WTC11 (cell line): ENCODE measurements at places on chromosomes 16 and 17.

DNA sequence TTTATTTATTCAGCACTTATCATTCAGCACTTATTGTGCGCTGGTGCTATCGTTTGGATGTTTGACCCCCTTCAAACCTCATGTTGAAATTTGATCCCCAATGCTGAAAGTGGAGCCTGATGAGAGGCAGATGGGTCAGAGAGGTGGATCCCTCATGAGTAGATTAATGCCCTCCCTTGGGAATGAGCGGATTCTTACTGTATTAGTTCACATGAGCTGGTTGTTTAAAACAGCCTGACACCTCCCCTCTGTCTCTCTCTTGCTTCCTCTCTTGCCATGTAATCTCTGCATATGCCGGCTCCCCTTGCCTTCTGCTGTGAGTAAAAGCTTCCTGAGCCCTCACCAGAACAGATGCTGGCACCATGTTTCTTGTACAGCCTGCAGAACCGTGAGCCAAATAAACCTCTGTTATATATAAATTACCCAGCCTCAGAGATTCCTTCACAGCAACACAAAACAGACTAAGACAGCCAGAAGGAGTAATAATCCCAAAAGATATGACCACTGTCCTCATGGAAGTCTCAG, 111.1 kb downstream of the CACNG3 start:
- DNase-seq: no peak

DNA sequence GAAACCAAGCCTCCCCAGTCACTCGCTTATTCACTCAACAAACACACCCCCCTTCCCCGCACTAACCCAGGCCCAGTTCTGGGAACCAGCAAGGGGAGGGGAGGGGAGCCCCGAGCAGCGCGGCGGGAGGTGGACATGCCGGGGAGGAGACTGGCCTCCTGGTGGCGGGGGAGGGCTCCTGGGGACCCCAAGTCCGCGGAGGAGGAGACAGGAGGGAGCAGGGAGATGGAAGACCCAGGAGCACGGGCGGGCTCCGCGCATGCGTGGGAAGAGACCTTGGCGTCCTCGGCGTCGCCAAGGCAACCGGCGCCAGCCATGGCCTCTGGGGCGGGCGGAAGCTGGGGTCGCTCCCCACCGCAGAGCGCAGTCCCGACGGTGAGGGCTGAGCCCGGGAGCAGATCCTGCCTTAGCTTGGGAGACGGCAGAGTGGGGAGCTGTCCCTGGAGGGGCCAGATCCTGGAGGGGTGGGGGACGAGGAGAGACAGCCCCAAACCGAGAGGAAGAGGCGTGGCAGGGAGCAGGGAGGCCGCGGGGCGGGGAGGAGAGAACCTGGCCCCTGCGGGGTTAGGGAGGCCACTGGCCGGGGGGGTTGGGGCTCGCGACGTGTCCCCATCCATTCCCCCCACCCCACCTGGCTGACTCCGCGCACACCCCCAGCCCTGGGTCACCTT, at the start of gene PRR29:
TSS of gene PRR29 (plus strand) at position 302 of the 671 bp plus-strand sequence. CDS start at position 316, 14 bp downstream.
- peak; percentile 82 for DNase-seq

GRCh38 chr17:1486802-1487695, 5.4 kb downstream of the MYO1C start:
- peak; percentile 64 for DNase-seq

DNA sequence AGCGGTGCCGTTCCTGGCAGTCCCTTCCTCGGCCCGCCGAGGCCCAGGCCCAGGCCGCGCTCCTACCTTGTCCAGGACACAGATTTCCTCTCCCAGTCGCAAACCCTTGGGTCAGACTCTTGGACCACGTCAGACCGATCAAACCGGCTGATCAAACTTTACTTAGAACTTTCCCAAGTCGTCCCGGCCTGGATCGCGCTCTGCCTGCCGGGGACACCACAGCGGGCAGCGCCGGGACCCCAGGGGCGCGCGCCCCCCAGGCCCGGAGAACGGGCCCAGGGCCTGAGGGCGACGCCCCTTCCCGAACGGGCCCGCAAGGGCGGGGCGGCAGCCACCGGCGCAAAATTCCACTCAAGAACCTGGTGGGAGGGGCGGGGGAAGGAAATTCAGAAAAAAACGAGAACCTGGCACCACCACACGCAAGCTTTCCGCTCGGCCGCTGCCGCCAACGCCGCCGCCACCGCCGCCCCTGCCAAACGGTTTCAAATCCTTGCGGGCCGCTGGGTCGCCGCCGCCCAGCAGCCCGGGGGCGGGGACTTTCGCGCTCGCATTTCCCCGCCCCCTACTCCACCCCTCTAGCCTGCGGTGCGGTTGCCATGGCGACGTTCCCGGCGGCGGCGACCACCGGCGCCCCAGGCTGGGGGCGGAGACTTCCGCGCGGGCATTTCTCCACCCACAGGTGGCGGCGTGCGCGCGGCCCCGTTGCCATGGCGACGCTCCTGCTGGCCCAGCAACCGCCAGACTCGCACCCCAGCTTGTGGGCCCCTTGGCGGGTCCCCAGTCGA, at the start of gene CEP112:
TSS of gene CEP112 (minus strand) at position 541 of the 785 bp plus-strand sequence.
- DNase-seq: peak; percentile 96

DNA sequence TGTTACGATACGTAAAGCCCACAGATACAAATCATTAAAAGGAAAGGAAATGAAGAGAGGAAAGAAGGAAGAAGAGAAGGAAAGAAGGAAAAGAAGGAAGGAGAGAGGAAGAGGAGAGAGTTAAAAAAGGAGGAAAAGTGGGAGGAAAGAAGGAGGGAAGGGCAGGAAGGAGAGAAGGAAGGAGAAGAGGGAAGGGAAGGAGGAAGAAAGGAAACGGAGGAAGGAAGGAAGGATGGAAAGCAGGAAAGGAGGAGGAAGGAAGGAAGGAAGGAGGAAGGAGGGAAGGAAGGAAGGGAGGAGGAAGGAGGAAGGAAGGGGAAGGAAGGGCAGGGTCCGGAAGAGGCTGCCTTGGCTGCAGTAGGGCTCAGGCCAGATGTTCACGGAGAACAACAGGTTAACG, 95.2 kb downstream of the ENGASE start:
- DNase-seq: no peak
